ENCODE measurements at places on chromosomes 5 and 9.

GRCh38 chr9:126036881-126037291 is 289.7 kb downstream of the PBX3 start:
- DNase-seq = no peak

DNA sequence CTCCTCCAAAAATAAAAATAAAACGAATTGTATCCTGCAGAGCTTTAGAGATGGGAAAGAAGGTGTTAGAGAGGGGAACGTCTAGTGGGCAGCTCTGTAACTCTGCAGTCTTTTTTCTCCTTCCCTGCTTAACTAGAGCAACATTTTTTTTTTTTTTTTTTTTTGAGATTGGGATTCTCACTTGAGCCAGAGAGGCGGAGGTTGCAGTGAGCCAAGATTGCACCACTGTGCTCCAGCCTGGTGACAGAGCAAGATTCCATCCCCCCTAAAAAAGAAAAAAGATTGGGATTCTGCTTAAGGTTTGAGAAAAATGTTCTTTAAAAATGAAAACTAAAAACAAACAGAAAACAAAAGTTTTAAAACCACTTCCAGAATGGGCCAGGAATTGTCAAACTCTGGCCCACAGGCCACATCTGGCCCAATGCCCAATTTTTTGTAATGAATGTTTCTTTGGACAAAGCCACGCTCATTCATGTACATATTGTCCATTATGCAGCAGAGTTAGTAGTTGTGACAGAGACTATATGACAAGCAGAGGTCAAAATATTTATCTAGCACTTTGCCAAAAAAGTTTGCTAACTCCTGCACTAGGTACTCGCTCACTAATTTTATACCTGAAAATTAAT is 98.5 kb downstream of the ZCCHC7 start:
- no peak for DNase-seq

DNA sequence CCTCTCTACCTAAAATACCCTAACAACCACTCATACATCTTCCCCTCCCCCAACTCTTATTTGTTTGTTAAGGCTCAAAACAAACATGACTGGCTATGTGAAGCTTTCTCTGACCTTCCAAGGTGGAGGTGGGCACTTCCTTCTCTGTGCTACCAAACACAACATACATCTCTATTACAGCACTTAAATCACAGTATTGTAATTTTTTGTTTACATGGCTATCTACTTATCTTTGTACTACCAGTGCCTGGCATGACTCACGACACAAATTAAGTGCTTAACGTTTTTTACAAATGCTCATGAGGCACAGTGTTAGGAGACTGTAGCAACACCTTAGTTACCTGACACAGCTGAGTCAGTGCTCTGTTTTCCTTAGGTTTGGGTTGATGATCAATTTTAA is 18.6 kb downstream of the HOMER1 start:
- DNase-seq = no peak

DNA sequence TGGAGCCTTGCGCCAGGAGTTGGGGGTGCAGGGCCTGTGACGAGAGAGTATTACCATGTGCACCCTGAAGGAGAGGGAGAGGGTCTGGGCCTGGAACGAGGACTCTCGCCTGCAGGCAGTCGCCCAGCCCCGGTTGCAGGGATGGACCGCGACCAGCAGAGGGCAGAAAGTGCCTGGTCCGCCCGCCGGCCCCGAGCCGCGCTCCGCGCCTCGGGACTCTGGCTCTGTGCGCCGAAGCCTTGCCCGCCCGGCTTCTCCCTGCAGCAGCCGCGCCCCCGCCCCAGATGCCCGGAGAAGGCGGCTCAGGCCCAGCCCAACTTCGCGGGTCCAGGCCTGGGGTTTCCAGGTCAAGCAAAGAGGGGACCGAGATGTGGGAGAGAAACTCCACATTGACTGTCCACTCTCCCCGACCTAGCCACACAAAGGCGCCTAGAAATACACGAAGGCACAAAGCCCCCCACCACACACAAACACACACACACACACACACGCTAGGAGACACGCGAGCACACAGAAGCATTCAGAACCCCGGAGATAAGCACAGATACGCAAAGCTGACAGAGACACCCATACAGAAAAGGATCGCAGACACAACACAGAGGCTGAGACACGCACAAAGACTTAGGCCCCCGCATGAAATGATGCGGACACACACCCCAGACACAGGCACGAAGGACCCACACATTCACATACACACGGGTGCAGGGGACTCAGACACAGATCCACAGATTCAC is 2.0 kb upstream of the LMX1B start:
- peak; percentile 93 for DNase-seq

GRCh38 chr5:3595006-3595961 is at the start of gene IRX1:
IRX1 (plus strand) TSS chr5:3595832; CDS start chr5:3596106, 274 bp downstream.
- DNase-seq = peak; percentile 23

GRCh38 chr9:22452415-22453010 is 5.9 kb downstream of the DMRTA1 start:
- peak; percentile 40 for DNase-seq

- no peak for DNase-seq
Observed at GRCh38 chr5:129593525-129593924, 133.4 kb downstream of the ADAMTS19 start.

- no peak for DNase-seq
Observed at GRCh38 chr5:132681983-132682382, 8.2 kb downstream of the IL4 start.

DNA sequence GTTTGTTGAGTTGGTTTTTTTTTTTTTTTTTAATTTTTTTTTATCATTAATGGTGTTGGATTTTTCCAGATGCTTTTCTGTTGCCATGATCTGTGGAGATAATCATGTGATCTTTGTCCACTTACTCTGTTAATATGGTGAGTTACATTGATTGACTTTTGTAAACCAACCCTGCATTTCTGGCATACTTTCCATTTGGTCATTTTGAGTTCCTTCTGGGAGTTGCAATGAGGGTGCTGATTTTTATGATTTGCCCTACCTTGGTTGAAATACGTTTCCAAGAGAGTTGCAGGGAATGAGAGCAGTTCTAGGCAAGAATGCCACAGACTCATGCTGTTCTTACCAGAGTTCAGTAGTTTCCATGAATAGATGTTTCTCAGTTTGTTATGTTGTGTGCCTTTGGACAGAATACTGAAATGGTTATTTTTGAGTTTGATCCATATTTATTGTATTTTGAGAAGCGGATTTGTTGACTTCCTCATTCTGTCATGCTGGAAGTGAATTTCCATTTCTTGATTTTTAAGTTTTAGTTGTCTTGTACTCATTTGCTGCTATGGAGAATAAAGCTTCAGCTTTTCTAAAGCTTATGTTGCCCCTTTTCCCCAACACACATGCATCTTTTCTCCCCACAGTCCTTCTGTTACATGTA is 69.0 kb downstream of the SCAMP1 start:
- DNase-seq = no peak

DNA sequence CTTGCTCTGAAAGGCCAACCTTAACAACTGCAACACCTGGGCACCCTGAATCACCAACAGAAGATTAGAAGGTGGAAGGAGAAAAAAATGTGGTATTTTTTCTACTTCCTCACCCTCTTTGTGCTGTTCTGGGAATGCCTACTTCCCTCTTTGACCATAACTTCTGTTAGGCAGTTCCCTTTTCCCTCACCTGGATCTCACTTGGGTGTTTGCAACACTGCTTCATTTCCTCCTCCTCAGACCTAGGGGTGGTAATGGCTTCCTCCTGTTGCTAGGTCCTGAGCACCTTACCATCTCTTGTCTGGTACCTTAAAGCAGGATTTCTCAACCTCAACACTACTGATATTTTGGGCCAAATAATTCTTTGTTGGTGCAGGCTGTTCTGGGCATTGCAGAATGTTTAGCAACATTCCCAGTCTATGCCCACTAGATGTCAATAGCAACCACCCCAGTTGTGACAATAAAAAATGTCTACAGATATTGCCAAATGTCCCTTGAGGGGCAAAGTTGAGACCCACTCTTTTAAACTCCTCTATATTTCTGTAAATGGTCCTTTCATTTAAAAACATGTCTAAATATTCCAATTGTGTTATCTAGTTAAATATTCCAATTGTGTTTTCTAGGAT is 300.0 kb upstream of the VLDLR start:
- no peak for DNase-seq

- DNase-seq = no peak
Observed at GRCh38 chr9:125407432-125407973, 145.9 kb downstream of the GAPVD1 start.

- no peak for DNase-seq
Observed at GRCh38 chr9:34519321-34520020, 3.3 kb downstream of the ENHO start.

- DNase-seq = no peak
Observed at GRCh38 chr5:172777881-172778814, 7.2 kb upstream of the DUSP1 start.

GRCh38 chr5:38780316-38780715 is 65.5 kb upstream of the OSMR start:
- DNase-seq = no peak

DNA sequence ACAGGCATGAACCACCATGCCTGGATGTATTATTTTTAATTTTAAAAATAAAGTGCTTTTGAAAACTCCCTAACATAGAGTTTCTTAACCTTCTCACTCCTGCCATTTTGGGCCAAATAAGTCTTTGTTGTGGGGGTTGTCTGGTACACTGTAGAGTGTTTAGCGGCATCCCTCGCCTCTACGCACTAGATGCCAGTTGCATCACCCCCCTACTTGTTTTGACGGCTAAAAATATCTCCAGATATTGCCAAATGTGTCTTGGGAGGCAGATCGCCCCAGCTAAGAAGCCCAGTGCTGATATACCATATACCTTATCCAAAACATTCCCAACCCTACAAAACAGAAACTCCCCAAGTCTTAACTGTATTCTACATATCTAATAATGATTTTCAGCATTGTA is 54.6 kb downstream of the SCAI start:
- no peak for DNase-seq

DNA sequence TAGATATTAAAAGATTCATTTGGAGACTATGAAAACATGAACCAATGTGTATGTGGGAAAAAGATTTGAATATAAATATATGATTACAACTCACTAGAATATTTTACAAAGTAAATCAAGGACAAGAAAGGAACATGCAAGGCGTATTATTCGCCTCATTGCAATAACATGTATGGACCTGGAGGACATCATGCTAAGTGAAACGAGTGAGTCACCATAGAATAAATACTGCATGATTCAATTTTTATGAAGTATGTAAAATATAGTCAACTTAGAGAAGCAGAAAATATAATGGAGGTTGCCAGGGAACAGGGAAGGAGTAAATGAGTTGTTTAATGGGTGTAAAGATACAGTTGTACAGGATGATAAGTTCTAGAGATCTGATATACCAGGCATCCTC is 4.9 kb downstream of the TXNDC8 start:
- DNase-seq = no peak

GRCh38 chr5:107484281-107484680 is 186.5 kb downstream of the EFNA5 start:
- no peak for DNase-seq

DNA sequence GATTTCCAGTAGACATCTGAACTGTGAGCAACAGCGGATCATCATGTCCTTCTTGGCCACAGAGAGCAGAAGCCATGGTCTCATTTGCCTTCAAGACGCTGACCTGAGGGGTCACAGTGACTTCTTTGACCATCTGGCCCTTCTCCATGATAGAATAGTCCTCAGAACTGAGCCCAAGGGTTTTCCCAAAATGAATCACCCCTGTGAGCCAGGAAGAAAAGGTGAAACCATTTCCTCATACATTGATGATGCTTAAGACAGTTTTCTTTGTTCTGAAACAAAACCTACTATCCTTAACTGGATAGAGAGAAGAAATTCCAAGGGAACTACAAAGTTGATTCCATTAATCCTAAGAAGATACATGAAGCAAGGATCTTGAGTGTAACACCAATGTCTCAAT is 503.9 kb downstream of the CTNND2 start:
- no peak for DNase-seq

DNA sequence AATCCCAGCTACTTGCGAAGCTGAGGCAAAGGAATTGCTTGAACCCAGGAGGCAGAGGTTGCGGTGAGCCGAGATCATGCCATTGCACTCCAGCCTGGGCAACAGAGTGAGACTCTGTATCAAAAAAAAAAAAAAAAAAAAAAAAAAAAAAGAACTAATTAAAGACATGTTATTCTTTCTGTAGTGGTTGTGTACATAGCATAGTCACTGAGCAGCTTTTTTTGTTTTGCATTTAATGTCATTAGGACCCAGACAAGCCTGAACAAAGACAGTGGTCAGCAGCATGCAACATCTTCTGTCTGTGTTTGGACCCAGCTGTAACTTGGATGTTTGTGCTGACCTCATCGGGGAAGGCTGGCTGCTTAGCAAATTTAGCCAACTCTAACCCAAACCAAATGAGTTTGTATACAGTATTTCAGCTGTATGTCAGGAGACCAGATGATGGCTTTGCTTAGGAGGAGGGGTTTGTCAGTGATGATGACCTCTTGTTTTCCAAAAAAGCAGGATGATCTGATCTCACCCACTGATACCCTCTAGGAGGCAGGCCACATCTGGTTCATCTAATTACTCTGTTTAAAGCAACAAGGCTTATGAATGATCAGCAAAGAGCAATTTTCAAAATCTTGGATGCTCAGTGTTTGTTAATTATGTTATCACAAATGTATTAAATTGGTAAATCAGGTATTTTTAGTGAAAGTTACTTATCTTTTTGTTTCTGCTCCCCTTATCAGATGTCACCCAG is 39.5 kb downstream of the SNCAIP start:
- DNase-seq = no peak

DNA sequence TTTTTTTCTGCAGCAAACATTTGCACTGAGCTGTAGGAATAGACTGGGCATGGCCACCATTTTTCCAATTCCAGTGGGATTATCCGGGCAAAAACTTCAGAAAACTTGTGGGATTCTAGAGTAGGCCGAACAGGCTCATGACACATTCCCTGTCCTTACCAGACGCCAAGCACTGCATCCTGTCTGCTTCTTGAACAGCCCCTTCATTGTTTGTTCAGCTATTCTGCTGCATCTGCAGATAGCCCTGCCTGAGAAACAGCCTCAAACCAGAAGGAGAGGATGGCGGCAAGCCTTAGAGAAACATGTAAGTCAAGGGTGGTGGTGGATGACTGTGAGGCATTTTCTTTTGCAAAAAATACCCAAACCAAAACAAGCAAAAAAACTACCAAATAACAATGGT is 111.8 kb upstream of the NTRK2 start:
- DNase-seq = no peak

- no peak for DNase-seq
Observed at GRCh38 chr5:407051-407450, 35.9 kb upstream of the EXOC3 start.

GRCh38 chr5:149413477-149414210 is 34.6 kb upstream of the IL17B start:
- no peak for DNase-seq

GRCh38 chr5:132754947-132755346 is 7.7 kb downstream of the CCNI2 start:
- no peak for DNase-seq
